ENCODE measurements at places on chromosomes 3 and 15.

DNA sequence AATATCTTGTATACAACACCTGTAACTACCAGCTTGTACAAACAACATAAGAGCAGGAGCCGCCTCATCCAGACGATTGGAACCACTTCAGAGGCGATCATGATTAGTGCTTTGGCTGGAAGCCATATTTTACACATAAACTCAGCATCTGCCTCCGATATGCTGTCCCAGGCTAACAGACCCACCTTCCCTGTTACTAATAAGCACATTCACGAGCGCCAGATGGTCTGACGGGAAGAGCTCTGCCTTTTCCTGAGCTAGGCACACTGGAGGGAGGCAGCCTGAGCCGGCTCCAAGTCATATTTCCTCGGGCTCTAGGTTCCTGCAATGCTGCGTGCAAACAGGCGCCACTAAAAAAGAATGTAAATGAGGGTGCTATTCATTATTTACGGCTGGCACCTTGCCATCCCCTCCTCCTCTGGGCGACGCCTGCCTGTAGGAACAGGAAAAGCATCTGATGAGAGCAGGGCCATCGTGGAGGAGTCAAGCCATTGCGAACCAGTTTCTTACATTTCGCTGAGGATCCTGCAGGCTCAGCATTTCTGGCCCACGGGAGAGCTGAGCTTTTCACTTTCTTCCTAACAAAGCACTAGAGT lies 98.2 kb downstream of the ANXA2 start:
- DNase-seq = no peak

- DNase-seq = no peak
These were observed 10.7 kb downstream of the GCNT3 start for GRCh38 chr15:59622289-59622688.

DNA sequence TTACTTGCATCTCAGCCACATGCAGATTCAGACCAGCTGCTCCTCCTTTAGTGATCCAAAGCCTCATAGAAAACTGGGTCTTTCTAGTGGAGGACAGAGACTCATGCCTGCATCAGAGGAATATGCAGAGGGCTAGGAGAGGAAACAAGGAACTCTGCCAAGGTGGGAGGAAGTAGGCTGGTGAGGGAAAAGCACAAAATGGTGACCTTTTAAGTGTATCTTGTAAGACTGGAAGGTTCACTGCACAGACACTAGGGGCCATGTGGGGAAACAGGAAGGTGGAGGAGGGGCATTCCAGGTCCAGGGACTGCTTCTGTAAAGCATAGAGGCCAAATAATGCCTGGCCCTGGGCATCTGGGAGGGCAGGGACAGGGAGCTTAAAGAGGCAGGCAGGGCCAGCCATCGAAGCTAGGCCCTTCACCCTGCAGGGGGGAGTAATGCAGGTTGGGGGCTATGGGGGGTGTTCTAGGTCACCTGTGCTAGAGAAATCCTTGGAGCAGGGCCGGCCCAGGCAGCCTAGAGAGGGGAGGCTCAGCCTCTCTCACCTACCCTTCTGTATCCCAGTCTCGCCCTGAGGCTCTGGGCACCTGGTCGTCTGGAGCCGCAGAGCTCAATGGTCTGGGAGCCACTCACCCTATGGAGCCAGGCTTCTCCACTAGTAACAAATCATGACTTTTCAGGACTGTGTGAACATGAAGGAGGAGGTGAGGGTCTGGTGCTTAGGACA lies 117.7 kb downstream of the DNAJB8 start:
- no peak for DNase-seq

DNA sequence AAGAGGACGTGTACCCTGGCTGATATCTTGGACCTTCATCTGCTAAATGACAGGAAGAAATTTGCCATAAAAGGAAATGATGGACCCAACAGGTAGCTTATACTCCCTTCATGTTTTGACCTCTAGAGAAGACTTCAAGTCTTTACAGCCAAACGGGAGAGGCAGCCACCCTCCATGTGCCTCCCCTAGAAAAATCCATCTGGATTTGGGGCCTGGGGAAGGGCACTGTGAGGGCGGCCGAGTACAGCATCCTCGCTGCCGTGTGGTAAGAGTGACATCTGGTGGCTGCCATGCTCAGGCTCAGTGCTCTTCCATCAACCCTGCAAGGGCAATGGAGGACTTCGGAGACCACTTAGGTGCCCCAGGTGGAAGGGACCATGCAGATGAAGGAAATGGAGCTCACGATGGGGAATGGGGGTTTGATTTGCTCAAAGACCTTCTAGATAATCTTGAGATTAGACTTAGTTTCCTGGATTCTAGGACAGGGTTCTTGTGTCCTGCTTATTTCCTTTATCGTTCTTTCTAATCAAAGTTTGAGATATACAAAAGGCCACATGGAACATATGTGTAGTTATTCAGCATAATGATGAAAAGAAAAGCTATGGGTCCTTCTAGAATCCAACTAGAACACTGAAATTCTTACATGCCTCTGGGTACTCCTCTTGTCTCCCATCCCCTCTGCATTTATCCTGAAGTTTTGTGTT lies 44.4 kb downstream of the AQP9 start:
- DNase-seq = no peak

DNA sequence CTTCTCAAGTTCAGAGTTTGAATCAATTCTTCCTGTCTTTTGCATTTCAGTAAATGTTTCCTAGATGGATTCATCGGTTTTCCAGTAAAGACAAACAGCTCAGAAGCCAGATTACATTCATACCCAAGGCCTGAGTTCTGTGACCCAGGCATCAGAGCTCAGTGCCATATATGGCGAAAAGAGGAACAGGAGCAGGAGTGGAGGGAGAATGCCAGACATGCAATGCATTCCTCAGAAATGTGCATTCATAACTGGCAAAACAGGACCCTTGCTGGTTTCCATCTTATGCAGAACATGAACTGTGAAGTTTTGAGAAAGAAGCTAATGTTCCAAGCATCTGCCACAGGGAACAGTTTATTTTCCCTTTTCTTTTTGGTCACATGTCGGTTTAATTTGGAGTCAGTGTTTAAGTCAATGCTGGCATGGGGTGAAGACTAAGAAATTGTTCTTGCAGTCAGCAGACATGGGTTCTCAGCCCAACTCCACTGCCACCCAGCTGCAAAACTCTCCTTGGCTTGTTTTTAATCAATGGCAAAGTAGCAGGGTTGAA lies 116.5 kb downstream of the LPP start:
- no peak for DNase-seq

- DNase-seq = no peak
These were observed 156.7 kb downstream of the CACNA2D3 start for GRCh38 chr3:54279005-54279583.

DNA sequence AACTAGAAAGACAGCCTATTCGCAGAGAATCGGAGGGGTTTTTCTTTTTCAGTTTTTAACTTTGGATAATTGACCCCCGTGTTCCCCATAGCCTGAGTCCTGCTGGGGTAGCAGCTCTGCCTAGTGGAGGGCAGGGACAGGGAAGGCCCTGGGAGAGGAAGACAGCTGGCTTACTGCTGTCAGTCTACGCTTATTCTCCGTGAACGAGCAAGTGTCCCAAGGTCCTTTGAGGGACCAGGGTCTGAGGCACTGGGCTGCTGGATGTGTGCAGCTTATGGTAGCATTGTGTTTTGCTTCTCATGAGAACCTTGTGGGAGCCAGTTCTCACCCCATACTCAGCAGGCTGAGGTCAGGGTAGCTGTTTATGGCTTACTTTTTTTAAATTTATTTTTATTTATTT lies 3.0 kb downstream of the LIMD1 start:
- no peak for DNase-seq

DNA sequence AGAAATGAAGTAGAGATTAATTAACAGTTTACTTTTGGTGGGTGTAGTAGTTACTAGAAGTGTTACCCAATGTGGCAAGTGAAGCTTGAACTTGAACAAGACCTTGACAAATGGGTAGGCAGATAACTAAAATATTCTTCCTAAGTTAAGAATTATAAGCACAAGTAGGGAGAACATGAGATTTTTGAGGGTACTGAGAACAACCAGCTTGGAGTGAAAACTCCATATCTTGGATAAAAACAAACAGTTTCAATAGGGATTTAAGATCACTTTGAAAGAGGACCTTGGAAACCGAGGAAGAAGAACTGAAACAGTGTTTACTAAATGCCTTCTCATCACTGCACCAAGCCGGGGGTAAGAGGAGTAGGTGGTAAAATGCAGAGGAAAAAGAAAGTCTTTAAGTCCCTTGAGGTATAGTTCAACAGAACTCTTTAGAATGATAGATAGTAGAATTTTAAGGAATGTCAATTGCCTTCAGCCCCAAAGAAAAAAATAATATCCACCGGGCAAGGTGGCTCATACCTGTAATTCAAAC lies 496.7 kb downstream of the NAALADL2 start:
- no peak for DNase-seq

Measured in dorsolateral prefrontal cortex (tissue), 122 donors.